ENCODE measurements at places on chromosomes 16 and 17. TPM values are rescaled to one million over a fixed set of nuclear protein-coding genes. Genes with fewer than 3 reads are reported as not detected.

EVPL gene
- total RNA-seq: 0.10 TPM

CCDC200 gene
- total RNA-seq: not detected

AURKB gene
- 5.5 TPM for total RNA-seq

BPTF gene
- total RNA-seq: 41.4 TPM

HSD17B1 gene
- 2.0 TPM for total RNA-seq

TBC1D3H gene
- not detected for total RNA-seq

SOX9 gene
- 9.2 TPM for total RNA-seq

DPEP1 gene
- not detected for total RNA-seq

FBXW10 gene
- total RNA-seq: not detected

CTRB1 gene
- total RNA-seq: not detected

CDT1 gene
- 3.8 TPM for total RNA-seq

CTRB2 gene
- not detected for total RNA-seq

CES3 gene
- total RNA-seq: 0.39 TPM

TLCD3B gene
- total RNA-seq: 0.10 TPM

CBX4 gene
- 9.4 TPM for total RNA-seq

ZNF629 gene
- total RNA-seq: 11.0 TPM

DDX19B gene
- total RNA-seq: 21.0 TPM

KRT36 gene
- not detected for total RNA-seq

SMPD3 gene
- total RNA-seq: 0.07 TPM

NPEPPS gene
- total RNA-seq: 185 TPM

GRAPL gene
- 0.20 TPM for total RNA-seq

BTBD17 gene
- total RNA-seq: not detected

MSLN gene
- total RNA-seq: not detected

PRSS36 gene
- total RNA-seq: 0.59 TPM

LAT gene
- 0.78 TPM for total RNA-seq

TAT gene
- not detected for total RNA-seq

IRX5 gene
- total RNA-seq: 0.98 TPM

MRC2 gene
- total RNA-seq: 641 TPM

P2RX5 gene
- 0.85 TPM for total RNA-seq

ODAD4 gene
- 0.72 TPM for total RNA-seq

MPDU1 gene
- 36.2 TPM for total RNA-seq

ALOX12 gene
- total RNA-seq: not detected

GRIN2A gene
- total RNA-seq: 0.26 TPM

ZP2 gene
- total RNA-seq: not detected

GOSR2 gene
- 65.1 TPM for total RNA-seq

DHRS13 gene
- total RNA-seq: 5.9 TPM

ITGA2B gene
- 0.30 TPM for total RNA-seq

CCT6B gene
- 0.52 TPM for total RNA-seq

TBC1D3C gene
- not detected for total RNA-seq

TERF2IP gene
- 45.1 TPM for total RNA-seq

NSMCE1 gene
- 79.5 TPM for total RNA-seq

EVPLL gene
- not detected for total RNA-seq

ATP2C2 gene
- not detected for total RNA-seq

PPL gene
- 7.7 TPM for total RNA-seq

TCAP gene
- 0.53 TPM for total RNA-seq

SCGB1C2 gene
- total RNA-seq: not detected

SALL1 gene
- total RNA-seq: 1.0 TPM

SHCBP1 gene
- 3.8 TPM for total RNA-seq

CD300A gene
- total RNA-seq: not detected

KRT32 gene
- total RNA-seq: not detected

EFCAB13 gene
- total RNA-seq: 5.1 TPM

TBC1D3B gene
- total RNA-seq: 4.9 TPM

CRYBA1 gene
- not detected for total RNA-seq

All from smooth muscle cell of the pulmonary artery (primary cell).